ENCODE measurements at places on chromosomes 1 and 21.

DNA sequence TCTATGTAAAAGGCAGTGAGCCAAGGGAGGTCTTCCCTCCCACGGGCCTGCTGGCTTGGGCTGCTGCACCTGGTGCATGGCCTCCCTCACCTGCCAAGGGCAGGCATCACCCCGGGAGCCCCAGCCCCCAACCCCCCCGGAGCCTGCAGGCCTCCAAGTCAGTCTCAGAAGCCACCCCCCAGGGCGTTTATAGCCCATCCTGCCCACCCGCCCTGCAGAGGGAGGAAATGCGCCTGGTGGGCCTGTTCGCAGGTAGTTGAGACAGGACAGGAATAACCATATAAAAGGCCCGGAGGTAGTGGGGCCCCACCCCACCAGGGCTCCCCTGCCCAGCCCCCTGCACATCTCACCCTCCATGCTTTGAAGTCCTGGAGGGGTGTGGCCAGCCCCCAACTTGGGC lies 18.2 kb upstream of the ARF1 start:
- DNase-seq = no peak

- no peak for DNase-seq
These were observed 20.5 kb upstream of the KCNE2 start for GRCh38 chr21:34343347-34343746.

DNA sequence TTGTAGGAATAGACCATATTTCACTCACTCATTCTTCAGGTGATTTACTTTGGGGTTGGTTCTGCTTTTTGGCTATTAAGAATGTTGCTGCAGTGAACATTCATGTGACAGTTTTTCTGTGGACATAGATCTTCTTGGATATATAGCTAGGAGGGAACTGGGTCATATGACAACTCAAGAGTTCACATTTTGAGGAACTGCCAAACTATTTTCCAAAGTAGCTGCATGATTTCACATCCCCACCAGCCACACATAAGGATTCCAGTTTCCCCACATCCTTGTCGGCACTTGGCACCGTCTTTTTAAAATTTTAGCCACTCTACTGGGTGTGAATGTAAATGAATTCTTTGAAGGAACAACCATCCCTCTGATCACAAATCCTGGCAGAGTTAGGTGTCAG lies 126.0 kb downstream of the PRDM2 start:
- DNase-seq = no peak

DNA sequence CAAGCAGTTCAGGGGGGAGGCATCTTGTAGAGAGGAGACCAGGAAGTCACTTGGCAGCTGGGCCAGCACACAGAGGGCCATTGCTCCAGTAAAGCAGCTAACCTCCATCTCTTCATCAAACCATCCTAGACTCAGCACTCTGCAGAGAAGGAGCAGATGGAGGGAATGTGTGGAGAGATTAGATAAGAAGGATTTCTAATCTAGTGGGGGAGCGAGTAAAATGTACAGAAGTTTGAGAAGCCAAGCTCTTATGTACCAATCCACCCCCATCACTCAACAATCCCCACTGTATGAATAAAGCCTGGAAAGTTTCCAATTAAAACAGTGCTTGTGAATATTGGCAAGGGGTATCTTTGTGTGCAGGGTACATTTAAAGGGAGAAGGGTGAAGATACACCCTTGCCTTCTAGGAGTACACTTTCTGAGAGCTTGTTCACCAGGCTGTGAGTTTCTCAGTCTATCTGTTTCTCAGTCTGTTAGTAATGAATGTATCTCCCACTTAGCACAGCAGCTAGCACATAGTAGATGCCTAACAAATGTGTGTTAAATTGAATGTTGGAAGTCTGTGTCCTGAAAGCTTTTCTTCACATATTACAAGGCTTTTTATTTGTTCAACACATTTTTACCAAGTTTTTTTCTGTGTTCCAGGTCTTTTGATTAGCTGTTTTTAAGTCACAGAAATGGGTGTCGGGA lies 142.7 kb upstream of the UBE2U start:
- no peak for DNase-seq

DNA sequence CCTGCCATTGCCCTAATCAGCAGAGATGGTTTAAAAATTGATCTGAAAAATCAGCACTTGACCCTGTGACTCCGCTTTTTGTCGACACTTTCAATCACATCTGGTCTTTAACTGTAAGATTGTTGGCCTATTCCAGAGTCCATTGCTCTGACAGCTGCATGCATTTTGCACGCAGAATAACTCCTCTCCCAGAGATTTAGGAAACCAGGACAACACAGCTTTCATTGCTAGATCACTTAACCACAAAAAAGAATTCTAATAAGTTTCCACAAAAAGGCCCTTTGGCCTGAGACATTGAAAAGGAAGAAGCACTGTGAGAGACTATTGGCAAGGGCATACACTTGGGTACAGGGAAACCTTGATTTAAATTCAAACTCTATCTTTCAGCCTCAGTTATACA lies 373.1 kb downstream of the TGFB2 start:
- DNase-seq = no peak
